Right ventricle myocardium superior (tissue), 1 donor: ENCODE measurements at places on chromosomes 2 and 18. TPM values are rescaled to one million over a fixed set of nuclear protein-coding genes. Genes with fewer than 3 reads are reported as not detected.

Gene HOXD12
- total RNA-seq, result not detected

Gene PRSS56
- total RNA-seq, result 0.19 TPM

Gene ANKRD29
- total RNA-seq, result 7.0 TPM

Gene CHST9
- 8.7 TPM for total RNA-seq

Gene MOCOS
- 0.40 TPM for total RNA-seq

Gene EIPR1
- 8.4 TPM for total RNA-seq

Gene IL36RN
- not detected for total RNA-seq

Gene GPR55
- total RNA-seq, result not detected

Gene CYBRD1
- 58.3 TPM for total RNA-seq

Gene CELF4
- total RNA-seq, result 0.19 TPM

Gene GPR75
- 0.86 TPM for total RNA-seq

Gene MLPH
- 80.9 TPM for total RNA-seq

Gene EHBP1
- 26.1 TPM for total RNA-seq

Gene CAPN13
- not detected for total RNA-seq

Gene PLCL1
- total RNA-seq, result 93.3 TPM

Gene GBX2
- not detected for total RNA-seq

Gene FIGN
- 13.5 TPM for total RNA-seq

Gene ZNF521
- 24.5 TPM for total RNA-seq

Gene EFR3B
- total RNA-seq, result 3.8 TPM

Gene COPS9
- 206 TPM for total RNA-seq

Gene CTNNA2
- total RNA-seq, result not detected

Gene UGT1A10
- not detected for total RNA-seq

Gene PTCD3
- total RNA-seq, result 134 TPM

Gene PPP4R3B
- total RNA-seq, result 24.7 TPM

Gene CXCR1
- 0.54 TPM for total RNA-seq

Gene LCT
- not detected for total RNA-seq

Gene GREB1
- 9.0 TPM for total RNA-seq

Gene CROCC2
- not detected for total RNA-seq

Gene ARHGAP15
- total RNA-seq, result 5.4 TPM

Gene DSG4
- total RNA-seq, result not detected

Gene TUBA3E
- total RNA-seq, result 69.5 TPM

Gene C1QL2
- not detected for total RNA-seq

Gene CYTIP
- 1.1 TPM for total RNA-seq

Gene PDE1A
- 11.4 TPM for total RNA-seq

Gene KANSL3
- 31.8 TPM for total RNA-seq

Gene NCK2
- 32.3 TPM for total RNA-seq

Gene ACVR1C
- 0.54 TPM for total RNA-seq

Gene PROKR1
- total RNA-seq, result not detected
